Neural crest cell (in vitro differentiated cells): ENCODE measurements at places on chromosomes 2 and 18.

- H3K4me1 ChIP-seq = peaks cover 48% of the 10 kb centered on the region
- no peak overlapping the region for H3K4me3 ChIP-seq
- H3K27ac ChIP-seq = peak overlapping the region; percentile 89
- H3K27me3 ChIP-seq = no peaks in the 10 kb centered on the region
- H3K36me3 ChIP-seq = no peaks in the 10 kb centered on the region
Measured at GRCh38 chr2:155846259-155846658, 486.3 kb downstream of the NR4A2 start.

DNA sequence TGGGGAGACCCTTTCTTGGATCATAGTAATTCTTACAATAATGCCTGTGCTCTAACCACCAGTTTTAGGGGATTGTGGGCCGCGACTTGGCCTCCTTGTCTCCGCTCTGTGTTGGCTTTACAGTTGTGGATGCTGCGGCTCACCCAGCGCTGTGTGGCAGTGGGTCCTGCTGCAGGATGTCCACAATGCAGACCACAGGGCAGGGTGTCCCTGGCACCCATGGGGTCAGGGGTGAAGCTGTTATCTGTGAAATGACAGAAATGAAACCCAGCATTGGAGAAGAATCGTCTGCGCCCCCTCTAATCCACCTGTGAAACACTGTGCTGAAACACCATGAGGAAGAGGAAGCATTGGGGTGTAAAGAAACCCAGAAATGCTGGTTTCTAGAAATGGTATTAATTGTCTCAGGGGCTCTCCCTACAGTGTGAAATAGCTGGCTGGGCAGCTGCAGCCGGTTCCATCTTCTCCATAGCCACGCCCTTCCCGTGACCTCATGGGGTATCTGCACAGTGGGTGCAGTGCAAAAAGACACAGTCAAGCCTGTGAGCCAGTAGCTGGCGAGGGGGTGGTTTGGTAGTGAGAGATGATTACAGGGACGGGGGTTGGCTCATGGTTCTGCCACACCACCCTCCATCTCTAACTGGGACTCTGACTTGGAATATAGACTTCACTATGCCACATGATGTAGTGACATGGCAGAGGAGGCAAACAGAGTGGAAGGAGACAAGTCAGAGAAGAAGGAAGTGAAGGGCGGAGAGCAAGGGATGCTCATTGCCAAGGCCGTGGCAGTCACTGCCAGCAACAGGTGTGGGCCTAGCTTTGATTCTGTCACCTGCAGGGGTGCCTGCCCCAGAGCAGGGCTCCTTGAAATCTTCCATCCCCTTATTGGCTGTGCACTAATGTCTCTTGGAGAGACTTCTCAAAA is 16.2 kb downstream of the INPP4A start:
- DNase-seq = no peak
- H3K27me3 ChIP-seq = no peaks in the 10 kb centered on the region
- no peak overlapping the region for H3K27ac ChIP-seq
- no peaks in the 10 kb centered on the region for H3K36me3 ChIP-seq
- H3K4me1 ChIP-seq = peaks cover 11% of the 10 kb centered on the region

DNA sequence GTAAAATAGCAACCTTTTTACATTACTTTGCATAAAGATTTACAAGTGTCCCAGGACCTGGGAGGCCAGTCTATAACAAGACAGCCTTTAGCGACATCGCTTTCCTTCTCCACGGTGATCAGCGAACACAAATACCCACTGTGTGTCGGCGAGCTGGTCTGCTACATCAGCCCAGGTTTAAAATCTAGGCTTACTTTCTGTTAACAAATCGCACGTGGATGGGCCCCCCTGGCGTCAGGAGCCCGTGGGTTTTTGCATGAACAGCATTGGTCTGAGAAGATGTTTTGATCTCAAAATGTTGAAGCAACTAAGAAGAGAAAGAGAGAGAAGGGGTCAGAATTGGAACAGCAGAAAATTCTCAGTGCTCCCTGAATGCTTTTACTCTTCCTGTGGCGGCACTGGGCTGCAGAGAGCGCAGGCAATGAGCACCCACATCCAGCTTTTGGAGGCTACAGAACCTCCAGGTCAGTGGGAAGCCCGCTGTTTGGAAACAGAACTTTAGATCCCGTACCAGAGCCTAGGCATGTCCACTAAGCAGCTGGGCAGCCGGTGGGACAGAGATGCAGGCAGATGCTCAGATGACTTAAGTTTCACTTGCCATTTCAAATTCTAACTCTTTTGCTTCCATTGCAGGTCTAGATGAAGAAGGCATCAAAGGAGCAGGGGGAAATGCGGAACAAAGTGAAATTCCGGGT is 32.9 kb downstream of the CYP27C1 start:
- H3K4me3 ChIP-seq = no peak overlapping the region
- DNase-seq = no peak
- peaks cover 11% of the 10 kb centered on the region for H3K4me1 ChIP-seq
- H3K36me3 ChIP-seq = peaks cover 27% of the 10 kb centered on the region
- H3K27me3 ChIP-seq = no peaks in the 10 kb centered on the region

- H3K4me1 ChIP-seq = no peaks in the 10 kb centered on the region
- DNase-seq = no peak
- H3K27ac ChIP-seq = no peak overlapping the region
- peaks cover 10% of the 10 kb centered on the region for H3K36me3 ChIP-seq
- H3K4me3 ChIP-seq = no peak overlapping the region
Measured at GRCh38 chr2:204431529-204431928, 113.7 kb upstream of the PARD3B start.

GRCh38 chr2:202486351-202486750 is 110.2 kb downstream of the BMPR2 start:
- DNase-seq = no peak
- no peaks in the 10 kb centered on the region for H3K27me3 ChIP-seq
- H3K27ac ChIP-seq = no peak overlapping the region
- no peak overlapping the region for H3K4me3 ChIP-seq
- no peaks in the 10 kb centered on the region for H3K4me1 ChIP-seq

DNA sequence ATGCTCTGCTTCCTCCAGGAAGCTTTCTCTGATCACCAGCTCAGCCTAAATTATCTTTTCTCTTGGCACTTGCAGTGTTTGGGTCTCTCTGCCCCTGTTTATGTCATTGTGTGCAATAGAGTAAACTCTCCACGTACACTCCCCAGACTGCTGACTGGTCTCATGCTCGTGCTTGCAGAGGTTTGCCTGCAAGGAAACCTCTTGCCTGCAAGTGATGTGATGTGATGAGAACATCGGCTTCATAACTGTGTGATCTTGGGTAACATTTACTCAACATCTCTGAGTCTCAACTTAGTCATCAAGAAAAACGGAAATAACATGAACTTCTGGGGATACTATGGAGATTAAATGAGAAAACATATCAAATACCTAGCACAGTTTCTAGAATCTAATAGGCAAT is 92.3 kb downstream of the BIN1 start:
- no peak overlapping the region for H3K4me3 ChIP-seq
- H3K27me3 ChIP-seq = no peaks in the 10 kb centered on the region
- H3K36me3 ChIP-seq = no peaks in the 10 kb centered on the region
- no peak for DNase-seq
- no peak overlapping the region for H3K27ac ChIP-seq

GRCh38 chr18:3885209-3885792 is 435.3 kb downstream of the TGIF1 start:
- H3K27ac ChIP-seq = no peak overlapping the region
- no peaks in the 10 kb centered on the region for H3K4me1 ChIP-seq
- DNase-seq = no peak

DNA sequence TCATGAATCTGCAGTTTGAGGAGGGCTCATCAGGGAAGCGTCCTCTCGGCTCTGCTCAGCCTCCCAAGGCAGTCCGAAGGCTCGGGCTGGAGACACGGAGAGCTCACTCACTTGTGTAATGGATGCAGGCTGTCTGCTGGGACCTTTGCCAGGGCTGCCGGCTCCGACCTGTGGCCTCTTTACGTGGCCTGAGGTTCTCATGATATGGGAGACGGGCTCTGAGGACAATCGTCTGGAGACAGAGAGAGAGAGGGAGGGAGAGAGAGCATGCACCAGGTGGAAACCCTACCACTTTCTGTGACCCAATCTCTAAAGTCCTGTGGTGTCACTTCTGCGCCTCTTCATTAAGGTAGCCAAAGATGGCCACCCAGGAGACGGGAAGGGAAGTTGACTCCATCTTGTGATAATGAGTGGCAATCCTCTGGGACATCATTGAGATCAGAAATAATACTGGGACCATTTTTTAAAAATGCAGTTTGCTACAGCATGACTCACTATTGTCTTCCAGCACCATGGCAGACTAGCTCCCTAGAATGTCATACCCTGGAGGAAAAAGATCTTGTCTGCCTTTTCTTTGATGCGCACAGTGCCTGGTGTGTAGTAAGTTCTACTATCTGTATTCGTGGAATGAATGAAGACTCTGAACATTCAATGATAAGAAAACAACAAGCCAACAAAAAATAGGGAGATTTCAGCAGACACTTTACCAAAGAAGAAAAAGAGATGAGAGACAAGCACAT is 60.2 kb downstream of the CD8B2 start:
- no peak for DNase-seq
- H3K27me3 ChIP-seq = peaks cover 24% of the 10 kb centered on the region
- H3K4me3 ChIP-seq = no peak overlapping the region
- H3K36me3 ChIP-seq = no peaks in the 10 kb centered on the region
- peaks cover 4% of the 10 kb centered on the region for H3K4me1 ChIP-seq

- H3K36me3 ChIP-seq = no peaks in the 10 kb centered on the region
Measured at GRCh38 chr2:3054066-3054465, 323.6 kb downstream of the EIPR1 start.

DNA sequence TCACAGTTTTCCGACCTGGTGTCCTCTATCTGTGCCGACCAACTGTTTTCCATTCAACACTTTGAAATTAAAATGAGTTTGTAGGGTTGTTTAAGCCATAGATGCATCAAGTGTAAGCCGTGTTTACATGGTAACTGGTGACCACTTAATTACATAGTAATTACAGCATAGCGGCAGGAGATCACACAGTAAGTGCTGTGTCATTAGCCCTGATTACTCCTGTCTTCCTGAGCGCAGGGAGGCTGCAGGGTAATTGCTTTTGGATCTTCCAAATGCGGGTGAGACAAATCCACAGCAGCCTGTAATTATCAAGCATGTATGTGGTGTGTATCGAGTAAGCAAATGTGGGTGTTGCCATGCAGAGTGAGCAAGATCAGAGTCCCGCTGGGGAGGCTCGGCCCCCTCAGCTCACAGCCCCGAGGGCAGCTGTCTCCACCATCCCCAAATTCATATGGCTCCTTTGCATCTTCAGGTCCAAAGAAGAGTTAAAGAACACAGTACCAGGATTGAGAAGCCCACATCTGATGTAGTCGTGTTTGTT is 71.5 kb upstream of the HDAC4 start:
- H3K27me3 ChIP-seq = peaks cover 17% of the 10 kb centered on the region
- H3K4me3 ChIP-seq = no peak overlapping the region
- H3K27ac ChIP-seq = no peak overlapping the region

GRCh38 chr18:63119647-63120046 is 199.9 kb downstream of the BCL2 start:
- DNase-seq = no peak
- no peak overlapping the region for H3K27ac ChIP-seq
- no peak overlapping the region for H3K4me3 ChIP-seq
- H3K36me3 ChIP-seq = no peaks in the 10 kb centered on the region
- peaks cover 8% of the 10 kb centered on the region for H3K27me3 ChIP-seq
- no peaks in the 10 kb centered on the region for H3K4me1 ChIP-seq

DNA sequence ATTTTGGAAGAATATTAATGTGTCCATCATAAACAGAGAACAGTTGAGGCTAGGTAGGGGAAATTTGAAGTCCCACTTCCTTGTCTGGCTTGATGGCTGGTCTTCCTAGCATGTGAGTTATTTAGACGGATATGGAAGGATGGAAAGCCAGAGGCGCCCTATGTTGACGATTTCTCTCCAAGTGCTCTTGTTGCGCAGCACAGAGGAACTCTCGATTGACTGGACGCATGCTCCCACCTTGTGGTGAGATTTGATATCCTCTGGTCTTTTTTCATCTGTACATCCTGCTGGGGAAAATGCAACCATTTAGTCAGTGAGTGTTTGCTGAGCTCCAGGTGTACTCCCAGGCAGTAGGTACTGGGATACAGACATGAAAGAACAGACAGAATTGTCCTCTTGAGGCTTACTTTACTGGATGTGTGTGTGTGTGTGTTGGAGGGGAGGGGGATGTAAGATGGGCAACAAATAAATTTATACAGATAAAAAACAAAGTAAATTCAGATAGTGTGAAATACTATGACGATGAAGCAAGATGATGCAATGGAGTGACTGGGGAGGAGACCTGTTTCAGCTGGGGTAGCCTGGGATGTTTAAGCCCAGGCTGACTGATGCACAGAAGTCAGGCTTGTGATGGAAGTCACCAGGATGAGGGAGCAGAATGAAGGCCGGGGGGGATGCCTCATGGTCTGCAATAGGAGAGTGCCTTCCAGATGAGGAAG is 137.2 kb downstream of the TRIM43 start:
- H3K4me3 ChIP-seq = no peak overlapping the region
- no peaks in the 10 kb centered on the region for H3K36me3 ChIP-seq
- peaks cover 6% of the 10 kb centered on the region for H3K4me1 ChIP-seq
- DNase-seq = peak; percentile 55
- no peak overlapping the region for H3K27ac ChIP-seq

GRCh38 chr2:217365656-217366055 is 505.8 kb upstream of the TNP1 start:
- peaks cover 20% of the 10 kb centered on the region for H3K4me1 ChIP-seq
- DNase-seq = no peak
- H3K36me3 ChIP-seq = peaks cover 3% of the 10 kb centered on the region
- no peak overlapping the region for H3K27ac ChIP-seq
- no peak overlapping the region for H3K4me3 ChIP-seq

DNA sequence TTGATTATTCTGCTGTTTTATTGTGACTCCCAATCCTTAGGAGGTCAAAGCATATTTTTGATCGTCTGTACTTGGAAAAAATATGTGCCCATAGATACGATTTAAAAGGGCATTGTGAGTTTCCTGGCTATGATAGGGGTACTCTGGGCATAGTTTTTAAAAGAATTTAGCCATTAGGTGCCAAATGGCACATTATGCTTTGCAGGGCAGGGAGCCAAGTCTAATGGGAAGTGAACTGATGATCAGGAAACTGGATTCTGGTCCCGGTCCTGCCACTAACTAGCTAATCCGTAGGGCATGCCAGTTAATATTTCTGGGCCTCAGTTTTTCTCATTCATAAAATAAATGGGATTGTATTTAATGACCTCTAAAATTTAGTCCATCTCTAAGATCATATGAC is 189.3 kb downstream of the LTBP1 start:
- H3K4me3 ChIP-seq = no peak overlapping the region
- no peaks in the 10 kb centered on the region for H3K27me3 ChIP-seq
- H3K4me1 ChIP-seq = peaks cover 18% of the 10 kb centered on the region

GRCh38 chr2:151899156-151899555 is 70.9 kb upstream of the ARL5A start:
- H3K4me3 ChIP-seq = no peak overlapping the region
- peaks cover 8% of the 10 kb centered on the region for H3K36me3 ChIP-seq
- H3K27ac ChIP-seq = no peak overlapping the region
- no peaks in the 10 kb centered on the region for H3K27me3 ChIP-seq
